ENCODE measurements at places on chromosomes 3 and 15.
A peak's percentile ranks its signal among the peaks of the same experiment; 100 is the strongest.

DNA sequence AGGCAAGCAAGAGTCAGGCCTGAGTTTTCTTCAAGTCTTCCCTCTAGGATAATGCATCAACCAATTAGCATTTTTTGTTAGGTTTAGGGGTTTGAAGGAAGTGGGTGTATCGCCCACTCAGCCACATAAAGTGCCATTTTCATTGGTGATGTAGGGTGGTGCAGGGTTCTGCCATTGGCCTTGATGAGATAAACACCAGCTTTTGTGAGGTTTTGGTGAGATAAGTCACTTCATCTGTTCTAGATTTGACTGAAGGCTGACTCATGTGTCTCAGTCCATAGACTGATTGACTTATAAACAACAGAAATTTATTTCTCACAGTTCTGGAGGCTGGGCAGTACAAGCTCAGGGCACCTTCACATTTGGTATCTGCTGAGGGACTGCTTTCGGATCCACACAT, 84.5 kb upstream of the C3orf80 start:
- no peak for DNase-seq

DNA sequence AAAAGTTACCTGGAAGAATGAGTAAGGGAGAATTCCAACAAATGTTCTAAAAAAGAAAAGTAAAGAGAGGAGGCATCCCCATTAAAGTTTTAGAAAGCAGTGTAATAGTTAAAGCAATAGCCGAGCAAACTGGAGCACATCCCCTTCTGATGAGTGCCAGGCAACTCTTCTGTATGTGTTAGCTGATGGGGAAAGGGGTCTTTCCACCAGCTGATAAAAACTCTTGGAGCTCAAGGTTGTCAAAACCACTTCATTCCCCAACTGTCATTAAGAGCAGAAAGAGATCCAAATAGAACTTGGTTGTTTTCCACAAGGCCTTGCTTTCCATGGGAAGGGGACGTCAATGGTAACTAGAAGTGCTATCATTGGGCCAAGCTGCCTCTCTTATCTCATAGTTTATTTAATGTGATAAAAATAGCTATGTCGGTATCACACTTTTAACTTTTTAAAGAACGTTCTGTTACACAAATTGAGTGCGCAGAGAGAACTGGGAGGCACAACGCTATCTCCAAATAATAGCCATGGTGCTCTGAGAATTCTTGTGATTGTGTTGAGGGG, 116.9 kb downstream of the POLR2M start:
- no peak for DNase-seq

DNA sequence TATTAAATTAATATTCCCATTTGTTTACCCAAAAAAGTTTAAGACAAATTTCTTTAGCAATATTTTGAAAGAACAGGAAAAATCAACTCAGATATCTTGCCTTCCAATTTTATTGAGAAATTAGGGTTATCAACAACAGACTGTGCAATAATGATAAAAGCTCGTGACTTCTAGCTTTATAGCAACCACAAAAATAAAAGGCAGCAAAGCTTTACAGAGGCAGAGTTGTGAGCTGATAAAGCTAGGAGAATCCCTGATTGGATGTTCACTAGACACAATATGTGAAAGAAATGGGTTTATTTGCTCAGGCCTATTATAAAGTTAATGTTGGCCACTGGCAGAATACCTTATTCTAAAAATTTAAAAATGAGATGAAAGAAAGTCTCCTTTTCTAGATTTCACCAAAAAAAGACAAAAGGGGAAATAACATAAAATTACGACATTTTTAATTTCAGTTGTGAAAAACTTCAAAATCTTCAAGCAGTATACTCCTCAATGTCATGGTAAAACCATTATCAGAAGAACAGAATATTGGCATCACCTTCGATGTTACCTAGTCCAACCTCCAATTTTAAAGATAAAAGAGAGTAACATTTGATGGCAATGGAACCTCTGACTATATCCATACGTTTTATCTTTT, 2.8 kb downstream of the VPS13C start:
- DNase-seq = no peak

GRCh38 chr3:99419116-99419515, 219.3 kb upstream of the COL8A1 start:
- DNase-seq = no peak

GRCh38 chr15:42084465-42085235, 9.7 kb downstream of the PLA2G4D start:
- peak; percentile 87 for DNase-seq

DNA sequence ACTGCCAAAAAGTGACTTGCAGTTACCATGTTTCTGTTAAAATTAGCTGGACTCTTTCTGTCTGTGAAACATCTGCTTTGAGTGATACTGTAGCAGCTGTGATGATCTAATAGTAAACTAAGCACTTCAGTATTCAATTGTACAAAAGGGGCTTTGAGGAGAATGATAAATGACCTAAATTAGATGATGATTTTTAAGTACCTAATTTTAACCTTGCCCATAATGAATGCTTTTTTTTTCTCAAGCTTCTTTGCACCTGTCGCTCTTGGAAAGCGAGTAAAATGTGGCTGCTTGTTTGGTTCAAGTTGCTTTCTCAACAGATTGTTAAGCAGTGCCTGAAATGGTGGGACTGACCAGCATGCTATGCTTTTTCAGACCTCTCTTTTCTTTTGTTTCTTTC, 752.3 kb downstream of the EPHA3 start:
- no peak for DNase-seq

- DNase-seq = peak; percentile 3
Observed at GRCh38 chr3:35393901-35394799, 245.2 kb upstream of the ARPP21 start.

GRCh38 chr3:67123914-67124313, 125.8 kb downstream of the KBTBD8 start:
- DNase-seq = no peak

GRCh38 chr15:100572362-100572983, 29.5 kb downstream of the LINS1 start:
- no peak for DNase-seq

- no peak for DNase-seq
Observed at GRCh38 chr3:116306149-116306548, 139.1 kb downstream of the LSAMP start.

- DNase-seq = no peak
Observed at GRCh38 chr15:47944637-47945288, 176.0 kb upstream of the SLC24A5 start.

DNA sequence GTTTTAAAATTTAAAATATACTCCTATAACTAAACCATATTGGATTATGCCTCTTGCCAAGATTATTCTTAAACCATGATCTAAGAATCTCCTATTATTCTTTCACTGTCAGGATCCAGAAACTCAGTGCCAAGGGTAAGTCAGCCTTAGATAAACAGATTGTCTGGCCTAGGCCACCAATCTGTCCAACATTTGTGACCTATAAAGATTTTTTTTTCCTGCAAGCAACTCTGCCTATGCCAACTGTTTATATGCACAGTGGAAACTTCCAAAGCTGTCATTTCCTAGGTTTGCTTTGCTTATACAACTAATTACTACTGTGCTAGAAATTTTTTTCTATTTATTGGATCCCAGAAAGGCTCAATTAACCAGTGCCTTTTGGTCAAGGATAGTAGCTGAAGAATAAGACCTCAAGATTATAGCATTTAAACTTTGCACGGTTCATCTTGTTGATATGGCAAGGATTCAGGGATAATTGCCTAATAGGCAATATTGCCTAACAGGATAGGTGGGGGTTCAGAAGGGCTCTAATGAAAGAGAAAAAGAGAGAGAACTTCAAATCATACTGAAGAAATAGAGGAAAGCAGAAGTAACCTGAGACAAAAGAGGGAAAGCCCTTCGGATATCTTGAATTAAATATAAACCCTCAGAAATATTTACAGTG, 22.8 kb downstream of the GAP43 start:
- no peak for DNase-seq

GRCh38 chr3:191269289-191270085, 59.7 kb upstream of the CCDC50 start:
- DNase-seq = no peak

All from epithelial cell of prostate (primary cell).